ENCODE measurements at places on chromosomes 7 and 10.

GRCh38 chr10:104253106-104253505 is 1.6 kb upstream of the GSTO1 start:
- no peak for DNase-seq

GRCh38 chr10:6177880-6178281 is 24.9 kb upstream of the PFKFB3 start:
- no peak for DNase-seq

- no peak for DNase-seq
Measured at GRCh38 chr7:157446322-157446721, 109.5 kb downstream of the DNAJB6 start.

- no peak for DNase-seq
Measured at GRCh38 chr10:73876971-73877370, 2.6 kb upstream of the CAMK2G start.

DNA sequence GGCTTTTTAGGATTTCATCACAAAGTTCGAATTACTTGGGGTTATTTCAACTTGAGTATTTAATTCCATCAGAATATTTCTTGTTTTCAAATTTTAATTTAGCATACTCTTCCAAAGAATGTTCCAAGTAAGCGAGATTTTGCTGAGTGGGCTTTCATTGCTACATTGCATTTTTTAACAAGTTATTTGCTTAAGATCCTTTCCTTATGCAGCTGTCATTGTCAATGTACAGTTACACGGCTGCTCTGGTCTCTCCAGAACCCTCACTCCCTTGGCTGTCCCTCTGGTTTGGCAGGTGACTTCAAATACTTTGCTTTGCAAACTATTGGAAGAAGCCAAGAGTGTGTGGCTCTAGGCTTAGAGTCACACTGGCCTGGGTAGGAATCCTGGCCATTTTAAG is 80.0 kb downstream of the CFAP58 start:
- DNase-seq = no peak

- DNase-seq = no peak
Measured at GRCh38 chr10:13346283-13347042, 1.6 kb downstream of the SEPHS1 start.

- DNase-seq = no peak
Measured at GRCh38 chr7:140674356-140674800, 1.6 kb downstream of the ADCK2 start.

DNA sequence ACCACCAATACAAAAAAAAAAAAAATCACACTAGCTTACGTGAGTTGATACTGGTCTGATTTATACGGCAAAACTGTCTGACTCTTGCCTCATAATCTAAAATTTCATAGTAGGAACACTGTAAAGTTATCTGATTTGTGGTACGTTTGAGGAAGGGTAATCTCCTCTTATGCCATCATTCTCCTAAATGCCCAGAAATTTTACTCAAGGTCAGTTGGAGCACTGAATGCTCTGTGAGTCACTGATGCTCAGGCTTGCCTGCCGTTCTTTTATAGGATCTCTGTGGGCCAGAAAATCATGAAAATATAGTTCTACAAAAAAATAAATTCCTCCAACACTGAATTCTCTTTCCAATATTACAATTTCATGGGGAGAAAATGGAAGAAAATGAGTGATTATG is 135.7 kb downstream of the PDE1C start:
- no peak for DNase-seq

GRCh38 chr10:73623056-73623455 is 18.2 kb downstream of the MYOZ1 start:
- no peak for DNase-seq

DNA sequence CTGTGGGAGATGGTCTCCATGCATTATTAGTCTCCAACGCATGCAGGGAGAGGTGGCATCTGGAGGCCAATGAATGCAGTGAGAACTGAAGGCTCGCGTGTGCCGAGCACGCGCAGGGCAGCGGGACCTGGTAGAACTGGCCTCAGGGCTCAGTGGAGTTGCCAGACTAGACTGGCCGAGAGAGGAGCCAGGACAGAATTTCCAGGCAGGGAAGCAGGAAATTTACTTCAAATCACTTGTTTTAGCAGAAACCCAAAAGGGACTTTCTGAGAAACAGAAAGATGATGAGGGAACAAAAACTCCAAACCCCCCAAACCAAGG is 311.0 kb upstream of the IMMP2L start:
- DNase-seq = no peak

- DNase-seq = no peak
Measured at GRCh38 chr10:2463316-2463715, 604.0 kb upstream of the PFKP start.

DNA sequence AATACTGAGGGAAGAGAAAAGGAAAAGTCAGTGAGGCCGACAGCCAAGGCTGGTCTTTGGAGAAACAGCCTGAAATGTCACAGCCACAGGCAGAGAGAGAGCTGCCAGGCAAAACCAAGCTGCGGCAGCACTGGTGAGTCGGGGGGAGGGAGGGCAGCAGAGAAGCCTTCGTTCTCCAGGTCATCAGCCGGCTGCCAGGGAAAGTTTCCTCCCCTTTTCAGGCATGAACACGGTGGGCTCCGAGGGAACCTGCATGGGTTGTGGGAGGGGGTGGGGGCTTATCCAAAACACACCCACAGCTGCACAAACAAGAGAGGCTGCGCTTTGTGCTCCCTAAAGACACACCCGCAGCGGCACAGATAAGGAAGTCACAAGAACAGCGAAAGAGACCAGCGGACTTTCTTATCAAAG is 62.3 kb upstream of the NKX6-2 start:
- no peak for DNase-seq

DNA sequence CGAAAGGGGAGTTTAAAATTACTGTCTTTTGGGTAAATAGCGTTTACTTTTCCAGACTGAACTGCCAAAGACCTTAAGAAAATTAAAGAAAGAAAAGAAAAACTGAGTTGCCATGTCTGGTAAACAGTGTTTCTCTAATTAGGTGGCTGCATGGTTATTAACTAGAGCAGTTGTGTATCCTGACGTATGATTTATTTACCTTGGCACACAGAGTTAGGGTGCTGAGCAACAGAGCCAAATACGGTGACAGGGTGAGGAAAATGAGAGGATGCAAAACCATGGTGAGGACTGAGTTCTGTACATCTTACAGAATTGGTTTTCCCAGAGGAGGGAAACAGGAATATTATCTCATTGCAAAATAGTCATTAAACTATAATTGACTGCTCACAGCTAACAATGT is 546.4 kb upstream of the FZD8 start:
- no peak for DNase-seq

DNA sequence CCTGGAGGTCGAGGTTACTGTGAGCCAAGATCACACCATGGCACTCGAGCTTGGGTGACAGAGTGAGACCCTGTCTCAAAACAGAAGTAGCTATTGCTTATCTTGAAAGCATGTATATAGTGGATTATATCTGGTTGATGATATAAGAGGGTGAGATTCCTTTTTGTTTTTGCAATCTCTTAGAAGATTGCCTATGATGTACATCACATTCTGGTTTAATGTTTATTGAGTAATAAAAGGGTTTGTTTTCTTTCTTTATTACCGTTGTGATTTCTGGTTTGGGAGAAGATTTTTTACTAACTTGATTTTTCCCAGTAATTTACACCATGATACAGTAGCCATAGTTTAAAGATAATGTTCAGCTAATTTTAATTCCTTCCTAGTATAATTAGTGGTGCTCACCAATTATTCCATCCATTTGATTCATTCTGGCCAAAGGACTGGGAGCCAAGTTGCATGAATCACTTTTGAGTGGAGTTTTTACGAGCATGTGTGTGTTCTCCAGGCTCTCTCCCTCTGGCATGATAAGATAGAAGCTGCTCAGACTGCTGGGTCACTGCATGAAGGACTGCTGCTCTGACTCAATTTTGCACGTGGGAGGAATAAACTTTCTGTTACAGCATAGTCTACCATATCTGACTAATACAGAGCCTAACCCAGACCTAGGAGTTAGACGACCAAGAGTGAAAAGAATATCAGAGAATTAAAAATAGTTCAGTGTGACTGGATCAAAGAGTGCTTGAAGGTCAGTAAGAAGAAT is 13.5 kb upstream of the TSPAN13 start:
- DNase-seq = no peak

DNA sequence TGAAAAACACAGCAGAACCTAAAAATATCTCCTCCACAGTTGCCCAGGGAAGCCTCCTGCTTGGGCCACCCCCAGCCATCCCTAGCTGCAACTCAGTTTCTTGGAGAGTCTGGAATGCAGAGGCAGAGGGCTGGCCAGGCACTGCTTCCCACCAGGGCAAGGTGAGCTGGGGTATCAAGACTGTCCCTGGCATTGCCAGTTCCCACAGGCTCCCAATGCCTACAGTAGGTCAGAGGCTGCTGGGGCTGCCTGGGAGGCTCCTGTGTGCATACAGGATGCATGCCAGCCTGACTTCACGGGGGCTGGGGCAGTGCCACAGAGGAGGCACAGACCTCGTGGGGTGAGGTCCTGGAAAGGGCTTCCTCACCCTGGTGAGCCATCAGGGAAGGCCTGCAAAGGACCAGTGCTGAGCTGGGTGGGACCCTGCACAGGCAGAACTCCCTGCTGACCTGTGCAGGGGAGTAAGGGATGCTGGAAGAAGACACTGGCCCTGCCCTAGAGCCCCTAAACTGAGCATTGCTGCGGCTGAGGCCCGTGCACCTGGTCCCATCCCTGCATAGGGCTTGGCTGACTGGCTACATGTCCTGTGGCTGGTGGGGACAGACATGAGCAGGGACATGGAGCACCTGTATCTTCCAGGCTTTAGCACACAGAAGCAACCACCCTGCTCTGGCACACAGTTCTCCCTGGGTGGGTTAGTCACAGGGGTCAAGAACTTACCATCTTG is 121.9 kb upstream of the RET start:
- DNase-seq = no peak

DNA sequence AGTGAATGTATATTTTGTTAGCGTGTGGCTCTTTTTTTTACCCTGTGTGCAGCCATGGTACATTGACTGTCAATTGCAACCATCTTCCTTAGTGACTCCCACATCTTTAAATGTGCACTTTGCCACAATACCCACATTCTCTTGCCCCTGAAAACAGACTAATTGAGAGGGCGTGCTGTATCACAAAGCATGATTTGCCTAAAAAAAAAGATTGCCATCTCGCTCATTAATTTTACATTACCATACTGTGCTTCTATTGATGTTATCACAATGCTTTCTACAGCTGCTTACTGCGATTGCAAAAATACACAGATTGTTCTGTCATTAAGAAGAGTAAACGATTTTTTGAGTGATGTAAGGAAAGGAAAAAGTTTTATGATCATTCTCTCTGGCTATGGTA is 613.1 kb upstream of the NRP1 start:
- no peak for DNase-seq

GRCh38 chr10:121614613-121615434 is 16.6 kb upstream of the FGFR2 start:
- no peak for DNase-seq

DNA sequence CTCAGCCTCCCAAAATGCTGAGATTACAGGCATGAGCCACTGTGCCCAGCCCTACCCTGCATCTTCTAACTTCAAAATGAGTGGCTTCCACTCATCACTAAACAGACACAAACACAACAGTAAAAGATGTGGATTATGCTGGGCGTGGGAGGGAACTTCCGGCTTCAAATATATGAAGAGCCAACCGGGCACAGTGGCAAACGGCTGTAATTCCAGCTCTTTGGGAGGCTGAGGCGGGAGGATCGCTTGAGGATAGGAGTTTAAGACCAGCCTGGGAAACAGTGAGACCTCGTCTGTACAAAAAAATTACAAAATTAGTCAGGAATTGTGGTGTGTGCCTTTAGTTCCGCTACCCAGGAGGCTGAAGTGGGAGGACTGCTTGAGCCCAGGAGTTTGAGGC is 92.2 kb upstream of the GNA12 start:
- DNase-seq = no peak

DNA sequence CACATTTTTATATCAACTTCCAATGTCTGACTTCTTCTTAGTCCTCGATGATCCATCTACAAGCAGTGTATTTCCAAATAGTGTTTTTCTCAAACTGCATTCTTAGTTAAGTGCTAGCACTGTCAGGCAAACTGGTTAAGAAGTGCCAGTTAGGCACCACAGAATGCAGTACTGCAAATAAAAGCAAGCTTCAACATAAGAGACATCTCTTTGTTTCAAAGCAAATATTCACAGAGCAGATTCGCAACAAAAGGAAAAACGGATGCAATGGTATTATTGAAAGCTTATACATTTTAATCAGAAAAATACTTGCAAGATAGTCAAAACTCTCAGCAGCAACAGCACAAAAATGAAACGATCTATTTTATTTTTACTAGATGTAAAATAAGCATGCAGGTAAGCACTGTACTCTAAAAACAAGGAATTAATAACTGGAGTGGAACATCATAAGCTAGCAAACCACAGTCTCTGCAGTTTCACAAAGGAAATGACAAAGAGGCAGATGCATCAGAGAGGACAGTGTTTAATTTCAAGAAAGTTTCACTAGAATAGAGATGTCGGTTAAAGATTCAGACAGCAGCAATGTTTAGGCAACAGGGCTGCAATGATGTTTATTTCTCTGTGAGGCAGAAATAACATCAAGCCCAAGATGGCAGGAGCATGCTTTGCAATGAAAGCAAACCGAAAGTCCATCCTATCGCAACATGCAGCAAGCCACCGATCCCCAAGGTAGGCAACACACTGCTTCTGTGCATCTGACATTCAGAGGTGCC is 82.0 kb downstream of the FGFR2 start:
- DNase-seq = no peak

GRCh38 chr7:157560258-157560654 is 223.5 kb downstream of the DNAJB6 start:
- no peak for DNase-seq

DNA sequence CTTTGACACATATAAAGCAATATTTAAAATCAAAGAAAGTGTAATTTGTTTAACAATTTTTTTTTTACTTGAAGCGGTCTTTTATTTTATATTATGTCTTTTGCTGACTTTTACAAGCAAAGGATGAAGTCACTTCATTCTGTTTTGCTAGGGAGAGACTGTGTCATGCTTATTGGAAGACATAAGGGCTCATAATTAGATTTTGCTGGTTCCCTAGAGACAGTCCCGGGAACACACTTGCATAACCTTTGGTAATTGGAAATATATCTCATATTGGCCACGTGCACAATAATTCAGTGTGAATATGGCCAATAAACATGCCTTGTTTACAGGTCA is 448 bp upstream of the NET1 start:
- no peak for DNase-seq

- DNase-seq = no peak
Measured at GRCh38 chr7:55056577-55057480, 38.0 kb downstream of the EGFR start.

- DNase-seq = no peak
Measured at GRCh38 chr7:83876593-83876992, 227.7 kb upstream of the SEMA3E start.

- no peak for DNase-seq
Measured at GRCh38 chr10:89221919-89222318, 14.8 kb upstream of the CH25H start.

DNA sequence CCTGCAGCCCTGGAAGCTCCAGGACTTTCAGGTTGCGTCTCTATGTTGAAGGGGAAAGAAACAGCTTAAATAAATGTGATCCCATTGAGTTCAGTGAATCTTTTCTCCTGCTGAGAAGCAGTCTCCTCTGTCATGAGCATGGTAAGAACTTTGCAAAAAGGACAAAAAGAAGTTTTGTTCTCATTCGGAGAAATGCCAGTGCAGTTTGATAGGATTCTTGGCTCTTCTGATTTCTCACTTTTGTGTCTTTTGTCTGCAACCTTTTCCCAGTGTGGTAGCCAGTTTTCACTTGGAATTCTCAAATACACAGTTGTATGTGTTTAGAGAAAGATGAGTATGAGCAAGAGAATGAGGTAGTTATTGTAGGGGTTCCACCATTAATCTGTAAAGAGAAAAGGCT is 64.3 kb downstream of the AP3M1 start:
- DNase-seq = no peak

GRCh38 chr7:119783799-119784198 is 489.2 kb upstream of the KCND2 start:
- DNase-seq = no peak
